ENCODE measurements at places on chromosomes 11 and 22.

DNA sequence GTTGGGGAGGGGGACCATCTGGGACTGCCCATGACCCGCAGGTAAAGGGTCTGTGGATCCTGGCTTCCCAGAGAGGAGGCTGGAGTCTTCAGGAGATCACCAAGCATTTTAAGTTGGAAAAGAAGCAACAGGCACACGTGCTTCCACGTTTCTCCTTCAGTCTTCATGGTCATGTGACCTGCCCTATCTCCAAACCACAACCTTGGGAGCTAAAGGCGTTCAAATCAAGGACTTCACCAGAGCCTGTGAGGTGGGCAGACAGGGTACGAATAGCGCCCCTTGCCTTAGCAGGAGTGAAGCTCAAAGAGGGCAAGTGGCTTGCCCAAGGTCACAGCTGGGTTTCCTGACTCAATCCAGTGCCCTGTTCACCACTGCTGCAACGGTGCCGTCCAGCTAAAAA lies 6.7 kb downstream of the TMEM184B start:
- DNase-seq, result no peak

GRCh38 chr11:30710221-30710620 lies 124.1 kb upstream of the MPPED2 start:
- DNase-seq, result no peak

DNA sequence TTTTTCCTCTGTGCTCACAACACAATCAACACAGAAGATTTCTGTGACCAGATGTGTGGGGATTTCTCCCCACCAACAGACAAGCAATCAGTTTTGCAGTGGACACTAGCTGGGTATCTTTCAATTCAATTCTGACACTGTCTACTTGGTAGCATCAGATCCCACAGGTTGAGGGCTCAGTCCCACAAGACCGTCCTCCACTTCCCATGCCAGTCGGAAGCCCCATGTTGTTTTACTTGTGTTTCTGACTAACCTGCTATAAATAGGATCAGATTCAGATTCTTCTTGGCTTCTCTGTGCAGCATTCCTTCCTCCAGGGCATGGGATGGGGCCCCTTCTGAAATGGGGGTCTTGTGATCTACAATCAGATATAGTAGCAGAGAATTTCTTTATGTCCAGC lies 19.6 kb downstream of the ACER3 start:
- DNase-seq, result no peak

DNA sequence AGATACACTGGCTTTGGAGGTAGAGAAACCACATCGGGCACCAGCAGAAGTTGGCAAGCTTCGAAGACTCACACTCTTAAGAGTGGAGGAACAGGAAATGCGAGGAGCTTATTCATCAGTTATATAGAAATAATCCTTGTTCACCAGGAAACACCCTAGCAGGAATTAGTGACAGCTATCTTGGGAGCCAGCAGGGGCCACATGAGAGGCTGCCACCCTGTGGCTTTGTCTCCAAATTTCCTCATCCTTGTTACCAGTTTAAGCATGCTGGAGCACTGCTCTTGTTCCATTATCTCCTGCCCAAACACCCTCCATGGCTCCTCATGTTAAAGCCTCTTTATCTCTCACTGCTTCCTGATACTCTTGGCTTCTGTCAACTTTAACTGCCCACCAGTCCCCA lies 131.0 kb downstream of the PLEKHA7 start:
- DNase-seq, result no peak

DNA sequence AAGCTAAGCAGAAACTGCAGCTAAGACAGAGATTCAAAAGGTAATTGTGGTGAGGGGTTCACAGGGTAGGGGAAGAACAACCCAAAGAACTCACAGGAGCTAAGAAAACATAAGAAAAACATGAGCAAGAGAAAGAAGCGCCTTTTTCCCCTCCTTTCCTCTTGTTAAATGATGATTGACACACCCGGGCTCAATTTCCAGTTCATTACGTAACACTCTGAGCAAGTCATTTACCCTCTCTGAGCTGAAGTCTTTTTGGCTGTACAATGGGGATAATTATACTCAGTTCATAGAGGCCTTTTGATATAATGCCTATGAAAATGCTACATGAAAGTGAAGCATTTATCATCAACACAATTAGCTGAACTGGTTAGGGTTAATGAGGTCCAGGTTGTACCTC lies 17.2 kb downstream of the LRP4 start:
- no peak for DNase-seq

GRCh38 chr11:118339281-118339961 lies 3.1 kb downstream of the CD3D start:
- no peak for DNase-seq

- no peak for DNase-seq
Observed at GRCh38 chr22:47553436-47553835, 791.0 kb downstream of the TBC1D22A start.

GRCh38 chr11:128201009-128201408 lies 386.3 kb downstream of the ETS1 start:
- no peak for DNase-seq

DNA sequence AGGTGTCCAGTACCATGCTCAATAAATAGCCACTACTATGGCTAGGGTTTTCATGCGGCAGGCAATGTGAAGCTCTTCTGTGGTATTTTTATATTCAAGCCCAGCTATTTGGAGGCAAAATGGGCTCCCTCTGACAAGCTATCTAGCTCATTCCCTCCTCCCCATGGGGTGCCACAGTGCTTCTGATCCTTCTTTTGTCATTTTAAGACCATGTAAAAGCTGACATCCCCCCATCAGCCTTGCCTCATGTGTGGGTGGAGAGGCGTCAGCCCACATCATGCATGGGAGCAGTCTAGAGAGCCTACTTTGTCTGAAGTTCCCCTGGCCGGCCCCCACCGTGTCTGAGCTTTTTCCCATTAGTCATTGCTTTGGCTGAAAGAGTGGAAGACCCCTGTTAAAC lies 59.8 kb downstream of the NAV2 start:
- no peak for DNase-seq
